Bronchial epithelial cell (primary cell): ENCODE measurements at places on chromosomes 1 and 21. TPM values are rescaled to one million over a fixed set of nuclear protein-coding genes. Genes with fewer than 3 reads are reported as not detected.

G0S2 gene
- total RNA-seq: 301 and 418 TPM in 2 replicates

CR2 gene
- total RNA-seq: not detected in 2 replicates

ATXN7L2 gene
- total RNA-seq: 0.64 and 1.3 TPM in 2 replicates

GCSAML gene
- total RNA-seq: not detected in 2 replicates

OR2T33 gene
- not detected in 2 replicates for total RNA-seq

RAB3B gene
- 2.2 and 3.4 TPM in 2 replicates for total RNA-seq

HUNK gene
- under 0.01 TPM in 2 replicates for total RNA-seq

HIVEP3 gene
- total RNA-seq: under 0.01 and 0.26 TPM in 2 replicates

SPRR5 gene
- total RNA-seq: not detected in 2 replicates

NIT1 gene
- total RNA-seq: 40.5 and 58.2 TPM in 2 replicates

DNA sequence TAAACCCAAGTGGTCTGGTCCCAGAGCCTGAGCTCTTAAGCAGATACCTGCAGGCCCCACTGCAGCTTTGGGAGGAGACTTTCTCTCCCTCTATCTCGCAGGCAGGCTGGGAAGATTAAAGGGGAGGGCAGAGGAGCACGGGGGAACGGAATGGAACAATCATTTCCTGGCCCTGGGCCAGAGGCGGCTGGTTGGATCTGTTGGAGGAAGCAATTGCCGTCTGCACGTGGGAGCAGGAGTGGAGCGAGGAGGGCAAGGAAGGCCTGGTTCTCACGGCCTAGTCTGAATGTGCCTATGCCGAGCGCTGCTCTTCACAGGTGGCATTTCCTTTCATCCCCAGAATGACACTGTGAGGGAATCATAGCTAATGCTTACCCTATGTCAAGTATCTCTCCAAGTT lies 23.7 kb downstream of the NKAIN1 start:
- peak; percentile 56 for DNase-seq

- no peak for DNase-seq
Measured at GRCh38 chr1:166087734-166088571, 78.8 kb downstream of the FAM78B start.

DNA sequence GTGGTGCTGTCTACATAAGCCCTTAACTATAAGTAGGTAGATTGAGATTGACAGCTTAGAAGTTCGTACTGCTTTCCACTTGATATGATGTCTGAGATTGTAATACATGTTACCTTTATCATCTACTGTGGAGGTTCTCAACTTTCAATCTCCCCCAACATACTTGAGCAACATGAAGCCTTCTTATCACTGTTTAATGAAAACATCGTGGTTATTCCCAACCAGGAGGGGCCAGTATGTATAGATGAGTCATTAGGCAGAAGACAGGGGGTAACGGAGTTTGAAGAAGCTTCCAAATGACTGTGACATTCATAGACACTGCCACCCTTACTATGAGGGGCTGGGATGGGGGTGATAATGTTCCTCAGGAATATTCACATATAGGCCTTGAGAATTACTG lies 36.0 kb downstream of the CENPF start:
- DNase-seq: no peak

DNA sequence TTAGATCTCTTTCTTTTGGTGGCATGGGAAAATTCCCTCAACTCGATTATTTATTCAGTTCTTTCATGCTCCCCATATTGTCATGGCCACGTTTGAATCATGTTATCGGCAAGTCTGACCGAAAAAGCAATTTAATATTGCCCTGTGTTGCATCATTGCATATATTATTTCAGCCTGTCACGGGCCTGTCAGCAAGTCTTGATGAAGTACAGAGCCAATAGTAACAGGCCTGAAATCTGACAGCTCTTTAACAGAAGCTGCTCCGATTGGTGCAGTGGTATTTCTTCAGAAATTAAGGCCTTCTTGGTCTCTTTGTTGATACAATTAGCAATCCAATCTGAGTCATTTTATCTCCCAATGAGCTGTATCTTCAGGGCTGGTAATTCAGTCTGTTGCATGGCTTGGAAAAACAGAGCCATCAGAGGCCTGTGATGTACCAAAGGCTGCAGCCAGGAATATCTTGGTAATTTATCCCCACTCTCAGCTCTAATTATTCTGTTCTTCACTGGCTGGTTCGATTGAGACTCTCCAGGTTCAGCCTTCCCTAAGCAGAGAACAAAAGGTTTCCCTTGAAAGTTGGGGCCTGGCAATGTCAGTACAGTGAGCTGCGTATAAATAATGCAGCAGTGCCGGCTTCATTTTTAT lies 149.5 kb downstream of the FGGY start:
- DNase-seq: peak; percentile 86

DNA sequence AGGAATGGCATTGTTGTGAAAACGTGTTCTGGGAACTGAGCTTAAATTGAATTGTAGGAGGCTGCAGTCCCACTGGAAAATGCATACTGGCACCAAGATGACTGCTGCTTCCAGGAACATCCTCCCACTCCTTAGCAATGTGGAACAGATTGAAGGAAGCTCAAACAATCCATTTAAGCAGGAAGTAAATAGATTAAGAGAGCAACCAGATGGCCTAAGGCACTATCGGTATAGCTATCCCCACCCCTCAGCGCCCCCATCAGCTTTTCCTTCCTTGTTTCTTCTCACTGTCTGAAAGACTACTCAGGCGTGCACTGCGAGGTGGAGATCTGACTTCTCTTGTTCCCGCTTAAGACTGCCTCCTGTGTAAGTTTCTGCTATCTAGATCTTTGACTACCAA lies 4.0 kb upstream of the IFI16 start:
- no peak for DNase-seq

DNA sequence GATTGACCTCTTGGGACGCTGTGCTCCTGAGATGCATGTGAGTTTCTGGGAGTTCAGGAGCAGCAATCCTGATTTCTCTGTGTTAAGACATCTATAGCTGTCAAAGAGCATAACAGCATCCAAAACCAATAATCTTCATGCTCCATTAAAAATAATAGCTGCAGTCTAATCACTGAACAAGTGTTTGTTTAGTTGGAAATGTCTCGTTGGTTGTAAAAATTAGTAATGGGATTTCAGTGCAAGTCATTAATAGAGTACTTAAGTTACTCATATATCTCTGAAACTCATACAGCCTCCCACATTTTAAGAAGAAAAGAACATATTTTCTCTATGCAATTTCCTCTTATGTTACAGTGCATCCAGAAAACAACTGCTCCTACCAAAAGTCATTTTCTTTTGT lies 249.8 kb downstream of the ZP4 start:
- DNase-seq: no peak

GRCh38 chr1:9207086-9207485 lies 27.5 kb upstream of the H6PD start:
- DNase-seq: no peak

GRCh38 chr1:55334160-55334559 lies 119.0 kb upstream of the USP24 start:
- peak; percentile 6 for DNase-seq

GRCh38 chr1:101257500-101258325 lies 20.9 kb downstream of the S1PR1 start:
- no peak for DNase-seq

- DNase-seq: no peak
Measured at GRCh38 chr21:34913811-34914210, 135.3 kb downstream of the RUNX1 start.

DNA sequence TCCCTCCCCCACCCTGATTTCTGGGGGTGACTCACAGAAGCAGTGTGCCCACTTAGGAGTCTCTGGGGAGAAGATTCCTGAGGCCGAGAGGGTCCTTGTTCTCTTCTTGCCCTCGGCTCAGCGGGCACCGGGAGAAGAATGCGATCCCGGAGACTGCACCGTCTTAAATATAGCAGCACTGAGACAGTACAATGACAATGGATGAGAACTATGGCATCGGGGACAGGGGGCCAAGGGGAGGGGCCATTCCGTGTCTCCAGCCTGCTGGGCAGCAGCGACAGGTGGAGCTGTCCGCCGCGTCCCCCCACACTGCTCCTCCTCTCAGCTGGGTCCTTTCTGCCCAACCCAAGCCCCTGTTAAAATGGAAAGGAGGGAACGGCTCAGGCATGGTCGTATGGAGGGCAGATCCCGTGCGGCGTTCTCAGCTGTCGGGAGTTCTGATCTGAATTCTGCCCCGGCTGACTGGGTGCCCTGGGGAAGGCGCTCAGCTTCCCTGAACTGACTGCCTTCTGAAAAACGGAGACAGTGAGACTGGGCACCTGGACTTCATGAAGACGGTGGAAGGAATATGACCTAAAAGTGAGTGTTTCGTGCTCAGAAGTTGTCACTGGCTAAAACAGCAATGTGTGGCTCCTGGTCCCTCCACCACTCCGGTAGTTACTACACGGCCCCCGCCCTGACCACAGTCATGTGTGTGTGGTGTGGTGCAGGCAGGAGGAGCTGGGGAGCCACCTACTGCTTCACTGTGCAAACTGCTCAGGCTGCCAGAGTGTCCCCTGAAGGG lies at the start of gene MYOM3:
TSS of gene MYOM3 (minus strand) at position 140 of the 784 bp plus-strand sequence. CDS start 3,499 bp downstream, outside the sequence.
- peak; percentile 68 for DNase-seq

GRCh38 chr1:204191456-204191855 lies 4.8 kb downstream of the KISS1 start:
- no peak for DNase-seq

DNA sequence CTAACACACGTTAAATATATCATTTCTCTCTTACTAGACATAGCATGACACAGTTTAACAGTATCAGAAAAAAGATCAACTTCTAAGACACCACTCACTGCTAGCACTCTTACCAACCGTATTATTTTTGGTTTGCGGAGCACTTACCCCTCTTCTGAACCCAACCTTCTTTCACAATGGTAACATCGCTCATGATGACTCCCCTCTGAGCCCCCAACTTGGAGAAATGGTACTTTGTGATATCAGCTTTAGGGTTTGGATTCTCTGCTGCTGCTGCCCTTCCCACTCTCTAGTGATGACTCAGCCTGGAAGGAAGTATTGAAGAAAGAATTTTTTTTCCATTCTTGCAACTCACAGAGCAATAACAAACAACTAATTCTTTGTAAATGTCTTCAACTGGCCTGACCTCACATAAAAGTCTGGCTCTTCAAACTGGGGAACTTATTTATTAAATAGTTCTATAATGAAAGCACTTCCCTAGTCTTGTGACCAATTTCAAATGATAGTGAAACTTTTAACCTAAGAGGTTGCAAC lies 7.0 kb downstream of the AKT3 start:
- DNase-seq: peak; percentile 37

GRCh38 chr1:174953285-174954072 lies 46.3 kb upstream of the CACYBP start:
- no peak for DNase-seq

DNA sequence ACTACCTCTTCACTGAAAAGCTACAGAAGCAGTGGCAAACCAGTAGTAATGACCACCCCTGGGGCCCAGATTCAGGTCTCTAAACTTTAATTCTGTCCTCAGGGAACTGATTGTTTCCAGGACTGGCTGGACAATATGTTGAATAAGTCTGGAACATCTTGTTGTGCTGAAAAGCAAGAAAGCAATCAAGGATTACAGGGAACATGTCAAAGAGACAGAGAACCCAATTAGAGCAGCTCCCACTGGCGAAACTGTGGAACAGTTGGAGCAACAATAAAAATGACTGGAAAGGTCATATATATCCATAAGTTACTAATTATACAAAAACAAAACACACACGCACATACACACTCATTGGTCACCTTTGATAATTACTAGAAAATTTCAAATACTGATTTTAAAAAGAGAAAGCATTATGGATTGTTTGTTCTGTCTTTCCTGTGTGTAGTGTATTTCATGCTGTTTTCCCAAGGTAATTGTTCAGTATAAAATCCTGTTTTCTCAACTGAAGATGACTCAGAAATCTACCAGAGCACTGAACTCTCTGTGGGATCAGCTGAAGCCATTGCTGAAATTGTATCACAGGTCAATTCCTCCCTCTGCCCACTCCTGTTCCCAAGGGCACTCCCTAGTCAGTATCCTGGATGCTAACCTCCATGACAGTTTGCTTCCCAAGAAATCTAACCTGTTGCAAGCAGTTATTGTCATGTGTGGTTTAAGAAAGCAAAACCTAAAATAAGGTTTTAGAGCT lies 83.6 kb upstream of the RGS1 start:
- DNase-seq: peak; percentile 23

DNA sequence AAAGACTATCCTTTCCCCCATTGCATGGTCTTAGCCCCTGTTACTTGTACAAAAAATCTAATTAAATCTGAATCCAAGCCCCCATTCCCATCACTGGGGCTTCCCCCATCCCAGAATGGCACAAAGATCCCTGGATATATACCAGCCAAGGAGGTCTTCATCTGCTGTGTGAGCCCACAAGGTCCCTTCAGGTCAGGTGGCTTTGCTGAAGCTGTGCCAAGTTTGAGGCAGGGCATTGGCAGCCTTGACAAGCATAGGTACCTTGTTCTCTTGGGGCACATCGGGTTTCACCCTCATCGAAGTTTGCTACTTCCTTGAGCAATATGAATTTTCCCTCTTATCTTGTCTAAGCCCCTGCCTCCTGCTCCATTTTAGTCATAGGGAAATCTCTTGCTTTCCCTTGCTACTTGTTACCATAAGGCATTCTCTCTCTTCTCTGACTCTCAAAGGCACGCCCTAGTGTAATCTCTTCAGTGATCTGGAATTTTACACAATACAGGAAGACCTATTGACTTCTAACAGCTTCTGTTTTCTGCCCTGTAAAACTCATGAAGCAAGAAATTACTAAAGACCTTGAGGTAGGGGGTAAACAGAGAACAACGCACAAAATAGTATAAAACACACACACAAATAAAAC lies 71.4 kb upstream of the COG2 start:
- peak; percentile 39 for DNase-seq

GRCh38 chr1:72197786-72198185 lies 84.6 kb downstream of the NEGR1 start:
- no peak for DNase-seq

- no peak for DNase-seq
Measured at GRCh38 chr1:55894521-55894920, 679.4 kb upstream of the USP24 start.

- no peak for DNase-seq
Measured at GRCh38 chr1:81848880-81849682, 48.3 kb downstream of the ADGRL2 start.

- no peak for DNase-seq
Measured at GRCh38 chr1:3687504-3687903, 35.2 kb downstream of the TP73 start.
